T follicular helper cell (primary cell): ENCODE measurements at places on chromosomes 6 and 20.

- no peak for DNase-seq
These were observed 156.8 kb downstream of the DTNBP1 start for GRCh38 chr6:15506066-15506465.

DNA sequence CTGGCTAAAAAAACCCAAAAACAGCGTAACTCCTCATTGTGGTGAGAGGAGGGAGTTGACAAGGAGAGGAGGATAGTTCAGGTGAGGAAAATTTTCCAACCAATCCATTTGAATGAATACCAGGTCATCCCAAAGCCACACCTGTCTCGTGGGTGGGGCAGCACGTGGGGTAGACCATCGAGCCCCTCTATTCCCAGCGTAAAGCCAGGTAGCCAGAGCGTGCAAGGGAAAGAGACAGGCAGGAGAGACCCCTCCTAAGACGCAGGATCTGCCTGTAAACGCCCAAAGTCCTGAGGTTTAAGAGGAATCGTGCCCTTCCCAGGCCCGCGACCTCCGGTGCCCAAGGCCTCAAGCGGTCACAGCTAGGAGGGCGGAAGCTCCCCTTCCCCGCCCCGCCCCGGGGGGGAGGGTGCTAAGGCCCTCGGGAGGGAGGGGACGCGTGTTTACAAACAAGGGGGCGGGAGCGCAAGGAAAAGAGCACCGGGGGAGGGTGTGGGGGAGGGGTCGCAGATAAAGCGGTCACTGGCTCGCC lies 712 bp downstream of the RXRB start:
- no peak for DNase-seq

GRCh38 chr20:57577679-57578475 lies 17.0 kb downstream of the PCK1 start:
- DNase-seq = no peak

- no peak for DNase-seq
These were observed 190.2 kb downstream of the TSHZ2 start for GRCh38 chr20:53162251-53162835.

DNA sequence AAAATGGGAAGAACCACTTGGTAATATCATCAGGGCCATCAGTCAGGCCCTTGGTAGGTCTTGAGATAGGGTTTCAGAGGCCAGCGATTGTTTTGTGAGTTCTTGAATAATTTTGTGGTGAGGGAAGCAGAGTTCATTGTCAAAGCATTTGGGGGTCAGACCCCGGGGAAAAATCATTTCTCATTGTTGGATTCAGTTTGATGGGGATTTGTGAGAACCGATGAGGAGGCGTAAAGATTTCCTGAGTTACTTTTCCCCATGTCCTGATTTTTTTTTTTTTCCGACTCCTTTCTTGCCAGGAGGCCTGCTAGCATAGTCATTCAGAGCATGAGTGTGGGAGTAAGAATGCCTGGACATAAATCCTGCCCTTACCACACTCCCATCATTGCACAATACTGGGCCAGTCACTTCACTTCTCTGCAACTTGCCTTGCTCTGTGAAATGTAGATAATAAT lies 60.3 kb downstream of the TSHZ2 start:
- DNase-seq = no peak
